ENCODE measurements at places on chromosomes 1 and 21.
A peak's percentile ranks its signal among the peaks of the same experiment; 100 is the strongest.

DNA sequence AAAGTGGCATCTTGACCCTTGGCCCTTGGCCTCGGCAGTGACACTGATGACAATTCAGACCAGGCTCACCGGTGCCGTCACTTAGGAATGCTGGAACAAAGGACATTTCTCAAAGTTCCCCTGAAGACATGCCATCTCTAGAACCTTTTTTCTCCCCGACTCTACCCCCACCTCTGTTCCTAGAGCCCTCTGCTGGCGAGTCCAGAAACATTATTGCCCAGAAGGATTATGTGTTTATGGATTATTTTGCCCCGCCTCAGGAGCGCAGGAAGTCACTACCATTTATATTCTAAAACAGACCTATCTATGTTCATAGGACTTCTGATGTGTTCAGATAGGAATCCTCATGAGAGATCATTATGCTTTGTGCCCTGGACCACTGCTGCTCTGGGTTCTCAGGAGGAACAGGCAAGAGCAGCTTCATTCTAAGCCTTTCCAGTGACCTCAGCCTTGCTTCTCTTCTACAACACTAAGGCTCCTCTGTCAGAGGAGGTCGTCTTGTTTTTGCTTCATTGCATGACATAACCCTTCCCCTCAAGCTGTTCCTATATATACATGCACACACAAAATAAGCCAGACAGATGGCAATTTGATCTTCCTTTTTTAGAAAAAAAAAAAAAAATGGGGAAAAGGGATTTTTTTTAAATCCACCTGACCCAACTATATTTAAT lies 12.4 kb upstream of the SHISA4 start:
- peak; percentile 38 for DNase-seq

DNA sequence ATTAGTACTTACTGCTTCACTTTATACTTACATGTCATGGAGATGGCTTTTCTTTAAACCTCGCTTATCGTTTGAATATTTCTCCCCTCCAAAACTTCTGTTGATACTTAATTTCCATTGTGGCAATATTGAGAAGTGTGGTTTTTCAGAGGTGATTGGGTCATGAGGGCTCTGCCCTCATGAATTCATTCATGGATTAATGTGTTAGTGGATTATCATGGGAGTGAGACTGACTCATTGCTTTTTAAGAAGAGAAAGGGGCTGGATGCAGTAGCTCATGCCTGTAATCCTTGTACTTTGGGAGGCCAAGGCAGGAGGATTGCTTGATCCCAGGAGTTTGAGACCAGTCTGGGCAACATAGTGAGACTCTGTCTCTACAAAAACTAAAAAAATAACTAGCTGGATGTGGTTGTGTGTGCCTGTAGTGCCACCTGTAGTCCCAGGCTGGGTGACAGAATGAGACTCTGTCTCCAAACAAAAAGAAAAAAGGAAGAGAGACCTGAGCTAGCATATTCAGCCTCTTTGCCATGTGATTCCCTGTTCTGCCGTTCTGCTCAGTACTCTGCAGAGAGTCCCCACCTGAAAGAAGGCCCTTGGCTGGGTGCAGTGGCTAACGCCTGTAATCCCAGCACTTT lies 30.2 kb downstream of the RABGAP1L start:
- no peak for DNase-seq

GRCh38 chr1:177780096-177780700 lies 189.7 kb downstream of the SEC16B start:
- peak; percentile 45 for DNase-seq

GRCh38 chr1:154998201-154998780 lies 4.3 kb upstream of the ZBTB7B start:
- no peak for DNase-seq

- DNase-seq, result no peak
Observed at GRCh38 chr21:45937721-45938452, 43.7 kb upstream of the COL6A1 start.

GRCh38 chr1:53878492-53879105 lies 11.0 kb downstream of the YIPF1 start:
- DNase-seq, result peak; percentile 22

GRCh38 chr21:28922368-28922767 lies 70.3 kb downstream of the LTN1 start:
- no peak for DNase-seq

DNA sequence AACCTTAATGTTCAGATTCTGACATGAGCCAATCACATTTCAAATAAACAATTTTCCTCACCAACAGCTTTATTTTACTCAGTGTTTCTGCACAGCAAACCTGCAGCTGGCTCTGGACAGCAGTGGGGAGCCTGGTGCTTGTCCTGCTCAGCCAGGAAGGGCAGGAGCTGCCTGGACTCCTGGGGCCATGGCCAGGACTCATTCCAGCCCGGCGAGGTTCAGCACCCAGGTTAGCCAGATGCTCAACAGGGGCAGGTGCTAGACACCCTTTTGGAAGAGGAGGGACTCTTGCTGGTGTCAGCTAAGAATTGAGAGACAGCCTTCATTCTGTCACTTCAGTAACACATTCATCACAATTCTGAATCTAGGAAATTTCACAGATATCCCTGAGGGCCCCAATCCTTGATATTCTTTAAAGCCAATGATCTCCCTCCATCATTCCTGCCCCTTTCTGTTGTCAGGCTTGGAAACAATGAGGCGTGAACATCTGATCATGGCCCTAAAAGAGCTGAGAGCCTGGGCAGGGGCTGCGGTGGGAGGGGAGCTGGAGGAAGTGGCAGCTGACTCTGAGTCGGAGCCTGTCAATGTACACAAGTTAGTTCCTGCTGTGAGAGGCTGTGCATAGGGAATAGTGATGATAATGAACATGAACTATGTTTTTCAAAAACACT lies 251.3 kb downstream of the SDCCAG8 start:
- DNase-seq, result no peak

GRCh38 chr1:185654952-185655314 lies 79.3 kb upstream of the HMCN1 start:
- no peak for DNase-seq

- no peak for DNase-seq
Observed at GRCh38 chr1:154170547-154171222, 15.8 kb upstream of the NUP210L start.

- DNase-seq, result no peak
Observed at GRCh38 chr1:150362721-150363425, 1.1 kb upstream of the RPRD2 start.

Measured in NCI-H460 (cell line).